Uterus (tissue), 4 donors: ENCODE measurements at places on chromosomes 3 and 15. TPM values are rescaled to one million over a fixed set of nuclear protein-coding genes. Genes with fewer than 3 reads are reported as not detected.

P4HTM gene
- 35.0 TPM for total RNA-seq

- DNase-seq, result no peak
- H3K4me1 ChIP-seq, result no peaks in the 10 kb centered on the region
These were observed 11.4 kb downstream of the EIF4G1 start for GRCh38 chr3:184325715-184326369.

- H3K27me3 ChIP-seq, result no peaks in the 10 kb centered on the region
- no peak overlapping the region for H3K27ac ChIP-seq
- no peaks in the 10 kb centered on the region for H3K4me1 ChIP-seq
- DNase-seq, result no peak
- H3K36me3 ChIP-seq, result no peaks in the 10 kb centered on the region
These were observed 44.5 kb downstream of the NCEH1 start for GRCh38 chr3:172666181-172666872.

DNA sequence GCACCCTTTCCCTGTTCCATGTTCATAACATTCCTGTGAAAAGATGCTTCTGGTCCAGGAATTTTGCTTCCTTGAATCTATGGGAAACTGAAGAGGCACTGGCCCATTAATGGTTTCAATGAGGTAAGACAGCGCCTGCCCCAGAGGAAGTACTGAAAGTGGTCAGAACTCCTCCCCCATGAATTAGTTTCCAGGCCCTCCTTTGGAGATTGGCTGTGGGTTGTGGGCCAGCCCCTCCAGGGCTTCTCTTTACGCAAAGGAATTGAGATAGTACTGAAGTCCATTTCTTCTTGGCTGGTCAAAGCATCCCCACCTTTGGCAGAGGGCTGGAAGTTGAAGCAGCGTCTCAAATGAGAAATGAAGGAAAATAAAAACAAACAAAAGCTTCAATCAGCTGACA lies 175.5 kb downstream of the POLR2M start:
- no peak for DNase-seq
- H3K4me3 ChIP-seq, result no peak overlapping the region
- H3K36me3 ChIP-seq, result no peaks in the 10 kb centered on the region
- no peaks in the 10 kb centered on the region for H3K27me3 ChIP-seq
- no peak overlapping the region for H3K27ac ChIP-seq

DNA sequence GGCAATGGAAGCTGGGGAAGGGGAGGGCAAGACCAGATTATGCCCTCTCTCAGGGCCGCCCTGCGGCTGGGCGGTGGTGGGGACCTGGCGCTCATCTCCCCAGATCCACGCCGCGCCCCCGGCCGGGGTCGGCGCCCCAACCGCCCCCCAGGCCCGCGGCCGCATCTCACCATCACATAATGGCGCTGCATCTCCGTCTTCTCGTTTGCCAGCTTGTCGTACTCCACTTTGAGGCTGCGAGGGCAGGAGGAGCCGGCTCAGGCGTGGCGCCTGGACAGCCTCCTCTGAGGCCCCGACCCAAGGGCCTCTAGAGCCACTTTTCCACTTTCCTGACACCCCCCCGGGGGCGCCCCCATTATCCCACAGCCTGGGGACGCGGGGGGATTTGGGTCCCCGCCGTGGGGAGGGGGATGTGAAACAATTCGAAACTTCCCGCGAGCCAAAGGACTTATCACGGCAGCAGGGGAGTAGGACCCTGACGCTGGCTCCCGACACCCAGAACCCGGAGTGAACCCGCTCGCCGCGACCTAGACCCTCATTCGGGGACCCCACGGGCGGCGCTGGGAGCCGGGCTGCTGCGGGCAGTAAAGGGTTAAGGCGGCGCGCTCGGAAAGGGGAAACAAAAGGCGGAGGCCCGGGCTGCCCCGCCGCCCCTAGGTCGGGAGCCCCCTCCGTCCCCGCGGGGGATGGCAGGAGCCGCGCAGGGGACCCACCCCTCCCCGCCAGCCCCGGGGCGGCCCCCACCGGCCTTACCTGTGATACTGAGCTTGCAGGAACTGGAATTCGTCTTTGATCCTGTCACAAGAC lies 2.1 kb downstream of the TLE3 start:
- peak overlapping the region; percentile 68 for H3K4me3 ChIP-seq
- DNase-seq, result no peak
- no peaks in the 10 kb centered on the region for H3K36me3 ChIP-seq
- H3K27me3 ChIP-seq, result no peaks in the 10 kb centered on the region
- peak overlapping the region; percentile 99 for H3K27ac ChIP-seq

GRCh38 chr3:164416491-164417222 lies 661.6 kb downstream of the SI start:
- DNase-seq, result no peak
- H3K4me3 ChIP-seq, result no peak overlapping the region
- H3K27ac ChIP-seq, result peak overlapping the region; percentile 3
- H3K27me3 ChIP-seq, result no peaks in the 10 kb centered on the region
- H3K36me3 ChIP-seq, result no peaks in the 10 kb centered on the region

DNA sequence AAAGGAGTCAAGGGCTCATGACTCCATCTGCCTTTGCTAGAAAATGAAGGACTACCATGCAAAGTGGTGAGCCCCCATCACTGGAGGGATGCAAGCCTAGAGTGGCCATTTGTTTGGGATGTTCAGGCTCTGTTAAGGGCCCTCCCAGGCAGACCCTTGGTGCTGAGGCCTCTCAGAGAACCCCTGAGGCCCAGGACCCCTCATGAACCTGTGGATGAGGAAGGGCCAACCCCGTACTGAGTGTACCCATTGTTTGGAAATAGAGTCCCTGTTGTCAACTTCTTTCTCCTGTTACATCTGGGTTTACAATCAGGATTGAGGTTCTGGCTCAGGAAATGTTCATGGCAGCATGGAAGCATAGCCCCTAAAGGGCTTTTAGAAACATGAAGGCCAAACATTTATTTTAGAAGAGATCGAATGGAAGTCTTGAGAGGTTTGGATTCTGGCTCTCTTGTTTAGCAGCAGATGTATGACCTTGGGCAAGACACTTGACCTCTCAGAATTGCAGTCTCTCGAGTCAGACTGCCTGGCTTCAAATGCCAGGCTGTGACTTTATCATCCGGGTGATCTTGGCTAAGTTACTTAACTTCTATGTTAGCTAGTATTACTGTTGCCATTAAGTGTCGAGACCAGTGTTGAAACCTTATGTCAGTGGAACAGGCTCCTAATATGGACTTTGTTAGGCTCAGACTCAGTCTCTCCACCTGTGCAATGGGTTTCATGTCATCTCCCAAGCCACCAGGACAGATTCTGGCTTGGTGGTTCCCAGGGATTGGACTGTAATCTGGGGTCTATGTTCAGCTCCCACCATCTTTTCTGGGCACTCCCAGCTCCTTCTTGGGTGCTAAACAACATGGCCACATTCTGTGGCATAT lies 12.4 kb downstream of the ITGA11 start:
- DNase-seq, result peak; percentile 12
- H3K27ac ChIP-seq, result peak overlapping the region; percentile 89
- H3K4me1 ChIP-seq, result peaks cover 30% of the 10 kb centered on the region
- H3K36me3 ChIP-seq, result no peaks in the 10 kb centered on the region
- H3K4me3 ChIP-seq, result no peak overlapping the region
